ENCODE measurements at places on chromosomes 11 and 22.

DNA sequence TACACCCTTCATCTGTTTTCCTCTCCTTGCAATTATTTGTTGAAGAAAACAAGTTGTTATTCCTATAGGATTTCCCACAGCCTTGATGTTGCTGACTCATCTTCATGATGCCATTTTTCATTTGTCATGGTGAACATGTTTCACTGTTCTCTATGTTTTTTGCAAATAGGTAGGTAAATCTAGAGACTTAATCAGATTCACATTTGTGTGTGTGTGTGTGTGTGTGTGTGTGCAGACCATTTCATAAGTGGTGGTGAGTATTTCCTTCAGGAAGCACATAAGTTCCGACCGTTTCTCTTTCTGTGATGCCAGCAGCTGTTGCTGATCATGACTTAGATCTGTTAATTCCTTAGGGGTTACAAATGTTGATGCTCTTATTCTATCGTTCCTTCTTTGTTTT, 80.3 kb upstream of the IZUMO1R start:
- DNase-seq, result no peak

- peak; percentile 78 for DNase-seq
Observed at GRCh38 chr11:72683782-72684200, 9.6 kb upstream of the PDE2A start.

GRCh38 chr11:126840201-126840886, 160.2 kb downstream of the KIRREL3 start:
- no peak for DNase-seq

DNA sequence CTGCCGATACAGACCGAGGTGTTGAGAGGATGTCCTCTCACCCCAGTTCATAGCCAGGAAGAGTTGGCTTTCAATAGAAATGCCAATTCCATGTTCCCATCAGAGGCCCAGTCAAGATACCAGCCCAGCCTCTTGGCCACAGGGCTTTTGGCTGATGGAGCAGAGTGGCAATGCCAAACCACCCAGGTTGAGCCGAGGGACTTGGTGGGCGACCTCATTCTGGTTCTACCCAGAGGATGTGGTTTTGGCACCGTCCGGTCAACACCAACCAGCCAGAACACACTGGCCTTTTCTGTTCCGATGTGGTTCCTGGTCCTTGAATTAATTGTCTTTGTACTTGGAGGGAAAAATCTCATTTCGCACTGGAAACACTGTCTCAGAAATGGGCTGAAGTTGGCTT, 60.5 kb downstream of the COMMD9 start:
- no peak for DNase-seq

GRCh38 chr11:47850337-47850736, 2.2 kb upstream of the NUP160 start:
- DNase-seq, result no peak

DNA sequence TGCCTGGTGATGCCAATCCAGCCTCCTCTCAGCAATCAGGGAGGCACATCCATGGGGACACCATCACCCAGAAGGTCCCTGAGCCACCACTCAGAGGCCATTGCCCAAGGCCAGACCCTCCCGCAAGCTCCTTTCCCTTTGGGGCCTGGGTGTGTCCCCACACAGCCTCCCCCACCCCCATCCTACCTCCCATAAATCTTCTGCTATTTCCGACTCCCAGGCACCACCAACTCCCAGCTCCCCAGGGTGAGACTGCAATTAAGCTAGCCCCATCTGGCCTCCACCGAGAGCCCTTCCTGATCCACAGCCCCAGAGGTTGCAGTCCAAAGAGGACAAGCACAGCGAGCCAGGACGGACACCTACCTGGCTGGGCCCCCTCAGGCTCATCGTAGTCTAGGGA, 6.3 kb downstream of the ARHGAP1 start:
- DNase-seq, result no peak

DNA sequence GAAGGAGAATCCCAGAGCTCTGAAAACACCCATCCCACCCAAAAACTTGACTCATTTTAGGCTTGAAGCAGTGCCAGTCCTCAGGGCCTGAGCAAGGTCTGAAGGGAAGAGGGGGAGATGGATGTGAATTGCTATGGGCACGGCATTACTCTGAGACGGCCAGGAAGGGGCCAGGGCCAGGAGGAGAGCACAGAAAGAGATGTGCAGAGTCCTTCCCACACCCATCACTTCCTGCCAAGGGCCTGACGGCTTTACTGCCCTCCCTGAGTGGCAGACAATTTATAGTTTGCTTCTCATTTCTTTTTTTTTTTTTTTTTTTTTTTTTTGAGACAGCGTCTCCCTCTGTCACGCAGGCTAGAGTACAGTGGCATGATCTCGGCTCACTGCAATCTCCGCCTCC, 22.5 kb downstream of the TAB1 start:
- no peak for DNase-seq

DNA sequence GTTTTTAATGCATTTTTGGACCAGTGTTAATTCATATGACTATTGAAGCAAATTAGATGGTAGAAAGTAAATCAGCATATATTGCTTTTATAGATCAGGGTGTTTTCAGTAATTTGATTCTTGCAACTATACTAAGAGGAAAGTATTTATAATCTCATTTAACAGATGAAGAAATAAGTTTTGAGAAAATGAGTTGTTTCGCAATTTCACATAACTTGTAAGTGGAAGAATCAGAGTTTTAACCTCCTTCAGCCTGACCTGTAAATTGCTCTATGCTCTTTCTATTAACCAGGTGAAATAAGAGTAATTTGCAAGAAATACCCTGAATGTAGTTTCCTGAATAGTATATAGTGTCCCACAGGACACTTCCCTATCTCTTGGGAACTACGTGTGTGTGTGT, 1106.8 kb upstream of the RAG2 start:
- DNase-seq, result no peak

DNA sequence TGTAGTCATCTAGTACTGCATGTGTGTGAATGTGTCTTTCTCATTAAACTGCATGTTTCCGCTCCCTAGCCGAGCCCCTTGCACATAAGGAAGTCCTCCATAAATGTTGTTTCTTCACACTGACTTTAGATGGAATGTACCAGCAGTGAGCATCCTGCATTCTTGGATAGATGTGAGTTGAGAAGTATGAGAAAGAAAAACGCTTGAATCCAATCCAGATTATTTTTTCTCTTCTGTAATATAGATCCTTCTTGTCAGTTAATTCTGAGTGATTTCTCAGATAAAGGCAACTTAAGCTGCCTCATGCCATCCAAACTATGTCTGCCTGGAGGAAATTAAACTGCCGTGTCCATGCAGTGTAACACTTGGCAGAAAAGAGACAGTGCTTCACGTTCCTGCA, 268.1 kb upstream of the ISX start:
- DNase-seq, result no peak

DNA sequence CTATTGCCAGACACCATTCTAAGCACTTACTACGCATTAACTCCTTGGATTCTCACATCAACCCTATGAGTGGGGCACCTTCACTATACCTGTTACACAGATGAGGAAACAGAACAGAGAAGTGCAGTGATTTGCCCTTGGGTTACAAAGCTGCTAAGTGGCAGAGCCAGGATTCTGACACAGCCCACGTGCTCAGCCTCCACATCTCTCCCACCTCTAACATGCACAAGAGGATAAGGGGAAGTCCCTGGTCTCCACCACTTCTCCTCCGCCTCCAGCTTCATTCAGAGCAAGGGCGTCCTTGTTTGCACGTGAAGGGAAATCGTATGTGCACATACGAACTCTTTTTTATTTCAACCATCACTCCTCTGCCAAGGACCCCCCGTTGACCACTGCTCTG, 53.7 kb downstream of the CDON start:
- no peak for DNase-seq

DNA sequence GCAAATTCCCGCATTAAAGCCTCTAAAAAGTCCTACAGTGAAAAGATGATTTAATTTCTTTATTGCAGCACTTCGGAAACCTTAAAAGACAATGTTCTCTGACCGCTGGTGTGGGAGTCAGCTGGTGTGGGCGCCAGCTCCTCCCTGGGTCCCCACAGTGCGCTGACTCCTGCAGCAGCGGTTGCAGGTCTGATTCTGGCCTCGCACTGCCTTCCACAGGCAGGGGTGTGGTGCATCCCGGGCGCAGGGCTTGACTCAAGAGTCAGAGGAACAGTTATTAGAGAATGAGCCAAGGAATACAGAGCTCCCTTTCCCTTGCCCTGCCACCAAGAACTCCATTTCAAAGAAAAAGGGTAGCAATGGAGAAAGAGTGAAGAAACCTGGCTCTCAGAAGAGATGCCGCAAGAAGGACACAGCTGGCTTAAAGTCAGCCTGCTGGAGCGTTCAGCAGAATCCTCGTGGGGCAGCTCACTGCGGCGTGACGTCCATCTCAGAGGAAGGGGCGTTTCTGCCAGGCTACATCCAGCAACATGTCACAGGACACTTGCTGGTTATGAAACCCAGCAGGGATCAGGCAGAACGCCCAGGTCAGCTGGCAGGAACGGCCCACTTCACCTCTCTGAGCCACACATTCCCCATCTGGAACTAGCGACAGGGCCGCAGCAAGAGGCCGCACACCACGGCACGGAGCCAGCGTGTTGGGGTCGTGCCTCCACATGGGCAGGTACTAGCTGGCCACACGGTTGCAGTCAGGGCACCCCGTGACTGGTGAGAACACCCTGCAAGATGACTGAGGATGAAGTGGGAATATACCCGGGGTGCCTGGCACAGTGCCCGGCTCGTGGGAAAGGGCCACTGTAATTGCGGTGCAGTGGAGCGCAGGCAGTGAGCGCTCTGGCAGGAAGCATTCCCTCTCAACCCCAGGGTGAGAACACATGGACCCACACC, 18.1 kb upstream of the EFCAB6 start:
- DNase-seq, result no peak

GRCh38 chr11:17770917-17771316, 36.3 kb downstream of the KCNC1 start:
- DNase-seq, result no peak

DNA sequence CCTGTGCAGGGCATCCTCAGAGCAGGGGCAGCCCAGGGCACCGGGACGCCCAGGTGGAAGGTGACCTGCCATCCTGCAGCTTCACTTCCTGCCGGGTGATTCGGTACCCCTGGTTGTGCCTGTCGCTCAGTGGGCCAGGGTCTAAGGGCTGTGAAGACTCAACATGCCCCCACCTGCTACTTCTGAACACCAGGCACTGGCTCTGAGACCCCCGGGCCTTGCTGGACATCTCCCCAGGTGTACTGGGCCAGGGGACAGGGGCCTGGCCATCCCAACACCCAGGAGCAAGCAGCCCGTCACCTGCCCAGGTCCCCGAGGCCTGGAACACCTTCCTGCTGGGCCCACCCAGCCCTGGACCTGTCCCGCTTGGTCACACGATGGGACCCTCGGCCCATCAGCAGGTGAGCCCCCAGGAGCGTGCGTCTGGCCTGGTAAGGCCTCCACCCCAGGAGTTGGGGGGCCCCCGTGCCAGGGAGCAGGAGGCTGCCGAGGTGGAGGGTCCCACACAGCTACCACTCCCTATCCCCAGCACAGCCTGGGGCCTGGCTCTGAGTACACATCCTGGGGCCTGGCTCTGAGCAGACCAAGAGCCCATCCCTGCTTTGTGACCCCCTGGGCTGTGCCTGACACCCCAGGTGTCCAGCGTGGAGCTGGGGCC, 3.9 kb upstream of the MUC5B start:
- DNase-seq, result no peak

DNA sequence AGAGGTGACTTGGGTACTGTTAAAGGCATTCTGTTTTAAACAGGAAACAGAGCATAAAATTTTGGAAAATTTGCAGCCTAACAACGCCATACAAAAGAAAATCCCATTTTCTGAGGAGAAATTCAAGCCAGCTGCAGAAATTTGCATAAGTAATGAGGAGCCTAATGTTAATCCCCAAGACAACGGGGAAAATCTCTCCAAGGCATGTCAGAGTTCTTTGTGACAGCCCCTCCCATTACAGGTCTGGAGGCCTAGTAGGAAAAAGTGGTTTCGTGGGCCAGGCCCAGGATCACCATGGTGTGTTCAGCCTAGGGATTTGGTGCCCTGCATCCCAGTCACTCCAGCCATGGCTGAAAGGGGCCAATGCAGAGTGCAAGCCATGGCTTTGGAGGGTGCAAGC, 1333.1 kb upstream of the TENM4 start:
- DNase-seq, result no peak

GRCh38 chr11:86482692-86483091, 108.0 kb downstream of the CCDC81 start:
- DNase-seq, result no peak

DNA sequence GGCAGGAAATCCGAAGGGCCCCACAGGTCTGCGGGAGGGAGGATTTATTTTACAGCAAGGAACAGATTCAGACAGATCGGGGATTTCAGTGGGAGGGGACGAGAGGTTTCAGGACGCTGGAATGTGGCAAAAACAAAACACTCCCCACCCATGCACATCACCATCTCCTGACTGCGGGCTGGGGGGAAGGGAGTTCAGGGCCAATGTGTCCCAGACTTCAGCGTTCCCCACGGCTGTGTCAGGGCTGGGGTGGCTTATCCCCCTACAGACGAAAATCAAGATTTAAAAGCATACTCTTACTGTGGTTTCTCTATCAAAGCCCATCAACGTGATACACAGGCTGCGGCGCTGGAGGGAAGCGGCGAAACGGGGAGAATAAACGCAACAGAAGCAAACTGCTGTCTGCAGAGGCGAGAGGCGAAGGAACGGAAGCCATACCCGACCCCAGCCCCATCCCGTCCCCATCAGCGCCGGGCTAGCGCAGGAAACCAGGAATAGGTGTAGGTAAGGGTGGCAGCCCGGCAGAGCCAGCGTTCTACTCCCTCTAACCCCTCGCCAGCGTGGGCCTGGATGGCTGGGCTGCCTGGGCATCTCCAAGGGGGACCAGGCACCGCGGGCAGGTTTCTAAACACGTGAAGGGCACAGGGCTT, 2.7 kb downstream of the TENM4 start:
- DNase-seq, result no peak

GRCh38 chr11:101913656-101914055, 1.2 kb upstream of the CEP126 start:
- no peak for DNase-seq

DNA sequence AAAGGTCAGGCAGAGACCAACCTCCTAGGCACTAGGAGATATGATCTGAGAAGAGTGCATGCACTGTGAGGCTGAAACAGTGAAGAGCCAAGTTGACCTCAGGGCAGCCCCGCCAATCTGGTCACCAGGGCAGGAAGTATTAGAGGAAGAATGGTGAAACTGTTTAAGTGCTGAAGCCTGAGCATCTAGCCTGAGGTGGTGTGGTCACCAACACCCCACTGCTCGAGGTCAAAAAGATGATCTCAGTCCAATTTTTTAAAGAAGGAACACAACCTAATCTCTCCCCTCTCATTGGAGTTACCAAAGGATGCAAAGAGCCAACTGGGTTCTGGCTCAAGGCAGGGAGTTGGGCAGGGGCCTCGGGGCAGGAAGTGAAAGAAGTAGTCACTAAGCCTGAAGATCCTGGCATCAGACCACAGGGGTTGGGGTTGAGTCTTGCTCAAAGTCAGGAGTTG, 4.0 kb downstream of the APBB1 start:
- peak; percentile 55 for DNase-seq

DNA sequence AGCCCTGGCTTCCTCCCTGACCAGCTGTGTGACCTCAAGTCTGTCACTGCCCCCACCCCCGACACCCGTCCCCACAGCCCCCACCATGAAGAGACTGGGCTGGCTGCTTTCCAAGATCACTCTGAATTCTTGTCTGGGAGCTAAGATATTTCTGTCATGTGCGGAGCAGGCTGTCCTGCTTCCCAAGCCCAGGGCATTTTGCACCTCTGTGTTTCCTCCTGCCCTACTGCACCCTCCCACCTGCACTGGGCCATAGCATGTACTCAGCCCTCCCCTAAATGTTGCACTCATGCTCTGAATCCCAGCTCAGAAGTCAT, 30.3 kb upstream of the MYEOV start:
- DNase-seq, result no peak

Data from stimulated activated CD4-positive, alpha-beta T cell treated with anti-CD3 and anti-CD28 coated beads, Interleukin-15, amount 100 ng/mL, for 24 hours (primary cell).